Right forelimb (tissue), 1 donor: ENCODE measurements at places on chromosomes 12 and 14.
A peak's percentile ranks its signal among the peaks of the same experiment; 100 is the strongest.

- DNase-seq: peak; percentile 37
These were observed 1.8 kb downstream of the KIF26A start for GRCh38 chr14:104140213-104140462.

DNA sequence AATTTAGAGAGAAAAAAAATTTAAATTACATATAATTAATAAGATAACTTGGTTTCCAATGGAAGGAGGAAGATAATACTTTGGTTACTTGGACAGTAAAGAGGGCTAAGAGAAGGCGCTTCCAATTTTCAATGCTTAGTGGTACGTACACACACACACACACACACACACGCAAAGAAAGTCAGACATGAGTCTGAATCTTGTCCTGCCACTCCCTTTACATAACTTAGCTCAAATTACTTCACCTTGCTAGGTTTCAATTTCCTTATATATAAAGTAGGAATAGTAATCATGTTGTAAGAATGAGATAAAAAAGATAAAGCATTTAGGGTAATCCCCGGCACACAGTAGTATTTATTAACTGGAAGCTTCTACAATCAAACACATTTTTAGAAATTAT, 39.7 kb upstream of the VCPKMT start:
- DNase-seq: no peak

GRCh38 chr12:100024974-100025555, 40.3 kb upstream of the ANKS1B start:
- DNase-seq: no peak

DNA sequence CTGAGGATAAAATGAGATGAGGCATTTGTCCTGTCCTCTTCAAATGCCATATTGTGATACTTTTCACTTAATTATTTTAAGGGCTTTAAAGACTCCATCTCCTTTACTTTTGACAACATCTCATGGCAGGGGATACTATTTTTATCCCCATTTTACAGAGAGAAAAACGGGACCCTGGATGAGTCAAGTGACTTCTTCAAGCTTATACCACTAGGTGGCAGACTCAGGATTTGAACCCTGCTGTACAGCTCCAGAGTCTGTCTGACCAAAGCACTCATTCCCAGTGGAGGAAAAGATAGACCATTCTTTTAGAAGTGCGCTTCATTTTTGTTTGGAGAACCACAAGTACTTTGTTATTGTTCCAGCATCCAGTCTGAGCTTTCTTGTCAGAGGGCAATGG, 1.7 kb upstream of the SMOC1 start:
- no peak for DNase-seq

DNA sequence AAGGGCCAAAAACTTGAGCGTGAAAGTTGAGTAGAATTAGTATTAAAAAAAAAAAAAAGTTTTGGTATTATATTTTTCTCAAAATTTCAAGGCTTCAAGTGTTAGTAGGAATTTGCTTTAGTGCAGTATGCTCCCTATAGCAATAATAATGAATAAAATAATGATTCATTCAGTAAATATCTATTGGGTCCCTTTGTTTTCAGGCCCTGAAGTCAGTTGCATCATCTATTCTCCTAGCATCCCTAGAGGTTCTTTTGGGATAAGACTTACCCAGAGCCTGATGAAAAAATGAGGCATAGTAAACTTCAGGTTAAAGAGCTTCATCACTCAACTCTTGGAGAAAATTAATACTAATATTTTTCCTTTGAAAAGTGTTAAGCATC, 1.1 kb downstream of the KMT5A start:
- no peak for DNase-seq

DNA sequence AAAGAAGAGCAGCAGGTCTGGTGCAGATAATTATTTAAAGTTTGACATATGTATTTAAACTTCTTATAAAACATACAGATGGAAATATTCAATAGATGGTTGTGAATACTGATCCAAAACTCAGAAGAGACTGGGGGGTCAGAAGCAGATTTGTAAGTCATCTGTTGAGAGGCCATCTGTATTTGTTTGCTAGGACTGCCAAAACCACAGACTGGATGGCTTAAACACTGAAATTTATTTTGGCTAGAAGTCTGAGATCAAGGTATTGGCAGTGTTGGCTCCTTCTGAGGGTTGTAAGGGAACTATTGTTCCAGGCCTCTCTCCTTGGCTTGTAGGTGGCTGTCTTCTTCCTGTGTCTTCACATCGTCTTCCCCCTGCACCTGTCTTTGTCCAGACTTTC, 153.9 kb downstream of the LRRK2 start:
- no peak for DNase-seq

DNA sequence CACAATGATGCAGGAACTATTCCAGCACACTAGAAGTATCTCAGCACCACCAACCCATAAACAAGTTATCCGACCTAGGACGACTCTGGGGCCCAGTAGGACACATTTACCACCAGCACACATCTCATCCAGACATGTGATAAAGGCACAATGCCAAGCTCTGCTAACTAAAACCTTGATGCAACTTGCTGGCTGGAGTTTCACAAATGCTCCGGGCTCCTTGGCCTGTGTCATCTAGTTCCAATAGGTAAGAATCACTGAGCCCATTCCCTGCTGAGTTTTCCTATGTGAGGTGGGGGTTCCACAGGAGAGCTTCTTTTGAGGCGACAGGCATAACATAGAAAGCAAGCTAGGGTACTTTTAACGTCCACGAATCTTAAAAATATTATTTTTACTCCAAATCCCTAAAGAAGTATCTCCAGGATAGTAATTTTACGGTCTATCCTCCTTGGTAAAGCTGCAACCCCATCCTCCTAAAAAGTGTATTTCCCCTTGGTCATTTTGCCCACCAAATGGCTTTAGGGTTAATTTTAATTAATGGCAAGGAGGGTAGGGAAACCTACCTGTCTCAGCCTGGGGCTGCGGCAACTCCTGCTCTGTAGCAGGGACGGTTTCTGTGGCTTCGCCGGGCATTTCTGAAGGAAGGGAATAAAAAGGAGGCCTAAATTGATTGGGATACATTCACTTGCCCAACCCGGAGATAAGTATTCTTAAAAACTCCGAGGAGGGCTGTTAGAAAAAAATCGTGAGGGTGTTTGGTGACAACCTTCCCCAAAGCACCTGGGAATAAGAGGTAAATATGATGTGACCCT, 1.0 kb downstream of the NACA start:
- DNase-seq: no peak

DNA sequence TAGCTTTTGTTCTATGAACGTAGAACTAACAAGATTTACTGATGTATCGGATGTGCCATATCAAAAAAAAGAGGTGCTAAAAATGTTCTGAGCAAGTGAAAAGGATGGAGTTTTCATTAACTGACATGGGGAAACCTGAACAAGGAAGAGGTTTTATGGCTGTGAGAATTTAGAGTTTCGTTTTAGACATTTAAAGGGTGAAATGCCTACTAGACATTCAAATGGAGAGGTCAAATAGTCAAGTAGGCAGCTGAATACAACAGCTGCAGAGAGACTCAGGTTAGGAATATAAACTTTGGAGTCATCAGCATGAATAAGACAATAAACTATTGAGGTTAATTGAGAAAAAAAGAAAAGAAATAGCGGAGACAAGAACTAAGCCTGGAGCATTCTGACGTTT, 364.9 kb upstream of the GARIN6 start:
- DNase-seq: no peak

GRCh38 chr14:72215080-72215479, 282.9 kb downstream of the RGS6 start:
- no peak for DNase-seq

- DNase-seq: no peak
These were observed 22.5 kb upstream of the HIF1A start for GRCh38 chr14:61672796-61673195.

DNA sequence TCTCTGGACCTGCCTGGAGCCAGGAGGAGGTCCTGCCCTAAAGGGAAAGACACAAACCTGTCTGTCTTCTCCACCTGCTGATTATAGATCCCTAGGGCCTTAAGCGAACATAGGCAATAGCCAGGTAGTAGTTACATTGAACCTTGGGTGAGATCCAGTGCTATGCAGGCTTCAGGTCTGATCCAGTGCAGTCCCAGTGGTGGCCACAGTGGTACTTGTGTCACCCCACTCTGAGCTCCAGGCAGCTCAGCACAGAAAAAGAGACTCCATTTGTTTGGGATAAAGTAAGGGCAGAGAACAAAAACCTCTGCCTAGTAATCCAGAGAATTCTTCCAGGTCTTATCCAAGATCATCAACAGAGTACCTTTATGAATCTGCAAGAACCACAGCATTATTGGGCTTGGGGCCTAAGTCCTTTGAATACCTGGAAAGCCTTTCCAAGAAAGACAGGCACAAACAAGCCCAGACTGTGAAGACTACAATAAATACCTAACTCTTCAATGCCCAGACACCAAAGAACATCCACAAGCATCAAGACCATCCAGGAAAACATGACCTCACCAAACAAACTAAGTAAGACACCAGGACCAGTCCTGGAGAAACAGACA, 60.4 kb upstream of the KTN1 start:
- DNase-seq: no peak

DNA sequence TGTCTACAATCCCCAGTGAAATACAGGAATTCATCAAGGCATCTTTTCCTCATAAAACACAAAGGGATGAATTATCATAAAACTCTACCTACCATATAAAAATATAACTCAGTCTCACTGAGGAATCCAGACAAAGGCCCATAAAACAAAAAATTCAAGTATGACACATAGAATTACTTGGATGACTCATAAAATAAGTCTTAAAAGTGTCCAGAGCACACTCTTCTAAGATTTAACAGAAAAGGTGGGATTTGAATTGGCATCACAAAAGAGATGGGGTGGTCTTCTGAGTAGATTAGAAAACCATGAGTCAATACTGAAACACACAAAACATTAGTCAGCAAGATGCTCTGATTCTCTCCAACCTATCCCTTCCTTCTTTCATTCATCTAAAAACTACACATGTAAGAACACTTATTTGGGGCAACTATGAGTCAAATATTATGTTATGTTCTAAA, 202.7 kb upstream of the GARIN6 start:
- no peak for DNase-seq

- DNase-seq: no peak
These were observed 15.3 kb upstream of the PELI2 start for GRCh38 chr14:56102941-56103340.

DNA sequence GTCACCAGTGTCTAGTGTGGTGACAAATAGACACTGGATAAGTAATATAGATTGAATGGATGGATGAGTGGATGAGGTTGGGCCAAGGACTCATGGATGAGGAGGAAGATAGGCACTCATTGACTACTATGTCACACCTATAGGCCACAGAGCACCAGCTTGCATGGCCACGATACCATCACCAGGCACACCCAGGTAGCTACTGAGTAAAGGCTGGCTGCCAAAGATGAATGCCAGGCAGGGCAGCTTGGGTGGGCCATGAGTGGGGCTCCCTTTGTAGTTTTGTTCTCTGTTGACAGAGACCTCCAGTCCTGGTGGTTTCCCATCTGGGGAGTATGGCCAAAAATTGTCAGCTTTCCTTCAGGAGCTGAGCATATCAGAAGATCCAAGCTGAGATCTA, 11.2 kb upstream of the KRT83 start:
- DNase-seq: no peak

DNA sequence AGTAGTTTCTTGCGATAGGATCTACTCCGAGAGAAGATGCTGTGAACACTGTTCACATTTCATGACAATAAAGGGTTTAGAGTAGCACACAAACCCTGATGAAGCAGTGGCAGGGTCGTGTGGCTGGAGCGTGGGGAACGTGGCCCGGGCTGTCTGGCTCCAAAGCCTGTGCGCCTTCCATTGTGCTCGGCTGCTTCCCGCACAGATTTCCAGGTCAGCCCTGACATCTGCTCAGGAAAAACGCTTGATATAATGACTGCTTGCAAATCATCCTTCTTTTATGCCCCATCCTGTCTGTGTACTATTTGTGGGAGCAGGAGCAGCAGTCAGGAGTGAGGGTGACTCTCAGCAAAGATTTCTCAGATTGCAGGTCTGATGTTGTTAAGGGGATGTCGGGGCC, 78.6 kb downstream of the EML1 start:
- DNase-seq: no peak

GRCh38 chr12:68410018-68410660, 78.0 kb upstream of the MDM1 start:
- DNase-seq: no peak

- no peak for DNase-seq
These were observed 12.6 kb downstream of the RXYLT1 start for GRCh38 chr12:63792338-63792737.

GRCh38 chr12:86228656-86229055, 27.5 kb downstream of the MGAT4C start:
- no peak for DNase-seq

DNA sequence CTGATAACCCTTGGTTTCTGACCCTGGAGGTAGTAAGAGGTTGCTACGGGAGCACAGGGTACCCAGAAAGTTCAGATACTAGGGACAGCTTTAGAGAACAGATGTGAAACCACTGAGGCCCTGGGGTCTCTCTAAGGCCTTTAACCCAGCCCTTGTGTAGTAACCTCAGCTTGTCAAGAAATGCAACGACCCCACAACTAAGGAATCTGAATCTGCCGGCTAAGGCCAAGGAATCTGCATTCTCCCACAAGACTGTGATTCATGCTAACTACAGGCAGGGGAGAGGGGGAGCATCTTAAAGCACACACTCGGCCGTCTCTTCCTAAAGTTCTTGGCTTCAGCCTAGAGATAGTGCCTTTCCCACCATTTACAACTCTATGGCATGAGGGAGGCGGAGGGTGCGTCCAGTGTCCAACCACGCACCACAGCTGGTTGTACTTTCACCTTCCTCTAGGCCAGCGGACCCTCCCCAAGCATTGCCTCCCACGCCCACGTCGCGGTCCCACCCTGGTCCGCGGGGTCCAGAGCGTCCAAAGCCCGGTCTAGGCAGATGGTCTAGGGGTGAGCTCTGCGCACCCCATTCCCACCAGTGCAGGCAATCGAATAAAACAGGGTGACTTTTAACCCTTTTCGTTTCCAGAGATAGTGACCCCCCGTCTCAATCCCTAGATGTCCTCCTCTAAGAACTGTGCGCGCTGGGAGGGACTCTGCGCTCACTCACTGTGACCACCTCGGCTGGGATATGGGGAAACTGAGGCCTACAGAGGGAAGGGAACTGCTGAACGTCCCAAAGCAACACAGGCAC, 735 bp upstream of the VASH1 start:
- peak; percentile 48 for DNase-seq

DNA sequence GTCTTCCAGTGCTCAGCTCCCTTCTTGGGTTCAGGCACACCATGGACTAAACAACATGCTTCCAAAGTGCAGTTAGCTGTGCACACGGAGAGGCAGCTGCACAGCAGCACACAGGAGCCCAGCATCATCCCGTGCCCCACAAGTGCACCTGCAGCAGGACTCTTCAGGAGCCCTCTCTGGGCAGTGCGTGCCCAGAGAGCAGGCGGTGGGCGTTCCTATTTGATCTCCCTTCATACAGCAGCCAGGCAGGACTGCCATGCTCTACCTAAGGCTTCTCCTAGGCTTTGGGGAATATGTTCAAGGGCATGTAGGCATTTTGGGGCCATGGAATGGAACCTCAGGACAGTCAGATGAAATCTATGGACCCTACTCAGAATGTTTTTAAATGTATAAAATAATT, 35.5 kb downstream of the ANO2 start:
- peak; percentile 11 for DNase-seq

GRCh38 chr12:56315249-56315621, 553 bp downstream of the CNPY2 start:
- peak; percentile 56 for DNase-seq
